ENCODE measurements at places on chromosomes 16 and 17. TPM values are rescaled to one million over a fixed set of nuclear protein-coding genes. Genes with fewer than 3 reads are reported as not detected.

The HDAC5 gene
- 16.2 TPM for total RNA-seq

The EPOP gene
- 110 TPM for total RNA-seq

The KRT31 gene
- total RNA-seq: not detected

The MYOCD gene
- total RNA-seq: 0.03 TPM

The ELOB gene
- total RNA-seq: 298 TPM

The WNT9B gene
- total RNA-seq: not detected

The TEPSIN gene
- 42.7 TPM for total RNA-seq

The ST6GALNAC2 gene
- not detected for total RNA-seq

Data from activated T-cell treated with anti-CD3 and anti-CD28 coated beads, Interleukin-2, amount 50 U/mL, for 4 hours (primary cell).